Esophagus muscularis mucosa (tissue), 4 donors: ENCODE measurements at places on chromosomes 12 and 14. TPM values are rescaled to one million over a fixed set of nuclear protein-coding genes. Genes with fewer than 3 reads are reported as not detected.

MYO1H gene
- not detected for total RNA-seq

CHST11 gene
- total RNA-seq, result 15.7 TPM

FGD6 gene
- 48.6 TPM for total RNA-seq

SETD1B gene
- 27.1 TPM for total RNA-seq

MYF6 gene
- total RNA-seq, result not detected

LGR5 gene
- not detected for total RNA-seq

VRTN gene
- total RNA-seq, result not detected

SLC17A8 gene
- total RNA-seq, result not detected

TAS2R46 gene
- total RNA-seq, result not detected

DHRS7 gene
- 46.1 TPM for total RNA-seq

SCNN1A gene
- 3.3 TPM for total RNA-seq

DNA sequence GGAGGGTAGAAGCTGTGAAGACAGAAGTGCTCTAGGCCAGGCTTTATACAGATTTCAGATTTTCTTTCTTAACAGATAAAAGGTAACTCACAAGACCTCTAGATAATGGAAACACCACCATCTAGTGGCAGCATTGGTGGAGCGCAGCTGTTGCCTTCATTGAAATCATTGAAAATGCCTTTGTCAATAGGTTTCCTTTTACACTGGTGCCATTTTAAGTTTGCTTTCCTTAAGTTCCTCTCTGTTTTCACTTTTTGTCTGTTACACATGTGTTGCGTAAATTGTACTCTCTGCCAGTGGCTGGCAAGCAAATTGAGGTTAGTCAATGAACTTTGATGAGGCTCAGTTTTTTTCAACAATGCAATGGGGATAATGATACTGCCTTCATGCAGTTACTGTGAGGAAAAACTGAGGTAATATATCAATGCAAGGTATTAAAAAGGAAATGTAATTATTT, 31.1 kb downstream of the ALDH1L2 start:
- H3K27me3 ChIP-seq, result no peaks in the 10 kb centered on the region
- no peak overlapping the region for H3K27ac ChIP-seq
- peak; percentile 95 for DNase-seq

- no peak overlapping the region for H3K4me3 ChIP-seq
- H3K27me3 ChIP-seq, result no peaks in the 10 kb centered on the region
- H3K4me1 ChIP-seq, result no peaks in the 10 kb centered on the region
- DNase-seq, result no peak
- H3K27ac ChIP-seq, result no peak overlapping the region
These were observed 85.6 kb downstream of the SYNE2 start for GRCh38 chr14:63938198-63939005.

- H3K27ac ChIP-seq, result no peak overlapping the region
- H3K4me1 ChIP-seq, result no peaks in the 10 kb centered on the region
- no peaks in the 10 kb centered on the region for H3K27me3 ChIP-seq
- DNase-seq, result no peak
- H3K4me3 ChIP-seq, result no peak overlapping the region
These were observed 8.0 kb upstream of the NRXN3 start for GRCh38 chr14:78162202-78162601.

DNA sequence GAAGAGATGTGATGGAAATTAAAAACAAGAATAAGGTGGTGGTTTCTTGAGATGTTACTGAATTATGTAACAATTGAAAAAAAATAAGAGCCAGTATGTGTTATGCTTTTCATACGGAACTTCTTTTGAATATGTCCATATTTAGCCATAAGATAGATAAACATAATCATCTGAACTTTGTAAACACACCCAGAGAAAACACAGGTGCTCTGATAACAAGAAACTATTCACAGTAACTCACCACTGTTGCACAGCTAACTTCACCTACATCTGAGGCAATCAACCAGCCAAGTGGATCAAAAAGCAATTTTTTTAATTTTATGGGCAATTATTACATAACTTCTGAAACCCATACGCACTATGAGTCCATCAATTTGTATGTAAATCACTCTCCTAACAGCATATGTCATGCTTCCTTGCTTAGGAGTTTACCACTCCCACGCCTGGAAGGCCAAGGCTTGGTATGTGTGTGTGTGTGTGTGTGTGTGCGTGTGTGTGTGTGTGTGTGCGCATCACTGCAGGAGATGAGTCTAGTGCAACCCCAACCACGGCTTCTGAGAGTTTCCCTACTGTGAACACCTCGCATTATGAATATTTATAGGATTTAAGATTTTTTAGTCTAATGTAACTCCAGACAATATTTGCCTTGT, 443.4 kb downstream of the BCAT1 start:
- no peak overlapping the region for H3K27ac ChIP-seq
- no peaks in the 10 kb centered on the region for H3K27me3 ChIP-seq
- no peaks in the 10 kb centered on the region for H3K36me3 ChIP-seq
- no peak for DNase-seq

DNA sequence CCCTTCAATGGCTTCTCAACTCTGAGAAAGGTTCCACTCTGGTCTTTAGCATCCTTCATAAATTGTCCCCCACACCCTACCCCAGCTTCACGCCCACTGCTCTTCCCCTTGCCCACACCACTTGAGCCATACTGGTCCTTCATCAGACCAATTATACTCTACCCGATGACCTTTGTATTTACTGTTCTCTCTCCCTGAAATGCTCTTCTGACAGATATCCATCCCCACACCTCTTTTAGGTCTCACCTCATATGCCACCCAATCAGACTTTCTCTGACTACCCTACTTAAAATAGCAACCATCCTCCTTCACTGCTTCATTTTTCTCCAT, 135.7 kb downstream of the MED13L start:
- no peaks in the 10 kb centered on the region for H3K27me3 ChIP-seq
- no peaks in the 10 kb centered on the region for H3K36me3 ChIP-seq

GRCh38 chr12:126384026-126384564, 1318.9 kb downstream of the AACS start:
- H3K4me1 ChIP-seq, result no peaks in the 10 kb centered on the region
- H3K27ac ChIP-seq, result no peak overlapping the region
- no peaks in the 10 kb centered on the region for H3K27me3 ChIP-seq
- H3K36me3 ChIP-seq, result no peaks in the 10 kb centered on the region
- no peak overlapping the region for H3K4me3 ChIP-seq

DNA sequence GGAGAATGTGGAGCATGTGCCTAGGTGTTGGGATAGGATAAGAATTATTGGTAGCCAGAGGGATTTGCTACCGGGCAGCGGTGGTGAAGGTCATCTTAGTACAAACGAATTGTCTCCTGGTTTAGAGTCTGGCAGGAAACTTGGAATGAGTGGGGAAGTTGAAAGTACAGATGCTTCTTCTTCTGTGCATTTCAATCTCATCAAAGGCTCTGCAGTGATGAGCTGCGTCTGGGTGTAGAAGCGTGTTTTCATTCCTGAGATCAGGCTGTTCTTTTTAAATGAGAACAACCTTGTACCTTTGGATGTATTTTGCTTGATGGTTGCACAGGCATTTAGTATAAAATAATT, 2.1 kb downstream of the WNK1 start:
- no peaks in the 10 kb centered on the region for H3K36me3 ChIP-seq
- peak overlapping the region; percentile 92 for H3K4me3 ChIP-seq
- no peaks in the 10 kb centered on the region for H3K27me3 ChIP-seq
- peak overlapping the region; percentile 99 for H3K27ac ChIP-seq
- no peak for DNase-seq
